ENCODE measurements at places on chromosomes 11 and 22. TPM values are rescaled to one million over a fixed set of nuclear protein-coding genes. Genes with fewer than 3 reads are reported as not detected.

Gene DLG2
- total RNA-seq = 4.9 TPM

Gene CATSPER1
- total RNA-seq = not detected

Gene RTN4R
- 5.5 TPM for total RNA-seq

Gene SERPIND1
- not detected for total RNA-seq

Gene CAT
- total RNA-seq = 31.1 TPM

Gene SYNGR1
- 18.4 TPM for total RNA-seq

Gene TMPRSS4
- not detected for total RNA-seq

Gene SH3BP1
- 2.7 TPM for total RNA-seq

Gene KCNA4
- total RNA-seq = not detected

Gene KRTAP5-8
- total RNA-seq = not detected

Gene OR5P2
- not detected for total RNA-seq

Gene CRYBB2
- total RNA-seq = not detected

Gene A4GALT
- total RNA-seq = 5.2 TPM

Gene MYOD1
- total RNA-seq = not detected

Gene NAV2
- total RNA-seq = 90.2 TPM

Gene SYT7
- total RNA-seq = 0.92 TPM

Gene SAA1
- not detected for total RNA-seq

Gene GRIA4
- not detected for total RNA-seq

Gene APOL3
- total RNA-seq = 5.9 TPM

Gene EWSR1
- total RNA-seq = 205 TPM

Gene MUC6
- total RNA-seq = not detected
